ENCODE measurements at places on chromosomes 1 and 21.
A peak's percentile ranks its signal among the peaks of the same experiment; 100 is the strongest.

GRCh38 chr1:186218654-186219352 lies 156.2 kb downstream of the TPR start:
- no peak for DNase-seq

- peak; percentile 65 for DNase-seq
These were observed 228.9 kb upstream of the TMEM51 start for GRCh38 chr1:14924455-14925331.

GRCh38 chr1:8169364-8170058 lies 143.4 kb upstream of the ERRFI1 start:
- DNase-seq, result no peak

GRCh38 chr1:27099587-27100334 lies 55.2 kb downstream of the SLC9A1 start:
- peak; percentile 41 for DNase-seq

DNA sequence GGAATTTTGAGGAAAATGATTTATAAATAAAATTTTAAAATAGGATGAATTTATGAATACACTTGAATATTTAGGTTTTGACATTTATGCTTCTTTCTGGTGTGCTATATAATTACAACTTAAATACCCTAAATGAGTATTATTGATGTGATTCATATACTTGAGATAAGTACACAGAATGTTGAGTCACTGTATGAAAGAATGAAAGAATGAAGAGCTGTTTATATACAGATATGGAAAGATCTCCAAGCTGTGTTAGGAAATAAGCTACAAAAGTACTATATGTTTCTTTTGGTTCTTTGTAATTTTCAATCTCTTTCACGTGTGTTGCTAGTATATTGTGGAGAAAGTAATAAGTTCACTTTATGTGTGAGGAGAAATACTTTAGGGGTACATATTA lies 147.2 kb downstream of the RASAL2 start:
- DNase-seq, result no peak

GRCh38 chr1:183137782-183138181 lies 48.3 kb upstream of the LAMC2 start:
- DNase-seq, result no peak

GRCh38 chr1:162893612-162893908 lies 32.6 kb upstream of the CCDC190 start:
- no peak for DNase-seq

- no peak for DNase-seq
These were observed 74.6 kb downstream of the USP25 start for GRCh38 chr21:15804247-15805005.

- DNase-seq, result no peak
These were observed 363.5 kb upstream of the ADGRL2 start for GRCh38 chr1:81437213-81437612.

GRCh38 chr1:210144736-210145135 lies 87.9 kb upstream of the SERTAD4 start:
- DNase-seq, result no peak

DNA sequence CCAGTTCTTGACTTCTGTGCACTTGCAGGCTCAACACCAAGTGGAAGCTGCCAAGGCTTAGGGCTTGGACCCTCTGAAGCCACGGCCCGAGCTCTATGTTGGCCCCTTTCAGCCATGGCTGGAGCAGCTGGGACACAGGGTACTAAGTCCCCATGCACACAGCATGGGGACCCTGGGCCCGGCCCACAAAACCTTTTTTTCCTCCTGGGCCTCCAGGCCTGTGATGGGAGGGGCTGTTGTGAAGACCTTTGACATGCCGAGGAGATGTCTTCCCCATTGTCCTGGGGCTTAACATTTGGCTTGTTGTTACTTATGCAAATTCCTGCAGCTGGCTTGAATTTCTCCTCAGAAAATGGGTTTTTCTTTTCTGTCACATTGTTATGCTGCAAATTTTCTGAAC lies 59.8 kb downstream of the DISC1 start:
- DNase-seq, result no peak

- DNase-seq, result no peak
These were observed 5.8 kb upstream of the LAMC2 start for GRCh38 chr1:183180218-183180617.

DNA sequence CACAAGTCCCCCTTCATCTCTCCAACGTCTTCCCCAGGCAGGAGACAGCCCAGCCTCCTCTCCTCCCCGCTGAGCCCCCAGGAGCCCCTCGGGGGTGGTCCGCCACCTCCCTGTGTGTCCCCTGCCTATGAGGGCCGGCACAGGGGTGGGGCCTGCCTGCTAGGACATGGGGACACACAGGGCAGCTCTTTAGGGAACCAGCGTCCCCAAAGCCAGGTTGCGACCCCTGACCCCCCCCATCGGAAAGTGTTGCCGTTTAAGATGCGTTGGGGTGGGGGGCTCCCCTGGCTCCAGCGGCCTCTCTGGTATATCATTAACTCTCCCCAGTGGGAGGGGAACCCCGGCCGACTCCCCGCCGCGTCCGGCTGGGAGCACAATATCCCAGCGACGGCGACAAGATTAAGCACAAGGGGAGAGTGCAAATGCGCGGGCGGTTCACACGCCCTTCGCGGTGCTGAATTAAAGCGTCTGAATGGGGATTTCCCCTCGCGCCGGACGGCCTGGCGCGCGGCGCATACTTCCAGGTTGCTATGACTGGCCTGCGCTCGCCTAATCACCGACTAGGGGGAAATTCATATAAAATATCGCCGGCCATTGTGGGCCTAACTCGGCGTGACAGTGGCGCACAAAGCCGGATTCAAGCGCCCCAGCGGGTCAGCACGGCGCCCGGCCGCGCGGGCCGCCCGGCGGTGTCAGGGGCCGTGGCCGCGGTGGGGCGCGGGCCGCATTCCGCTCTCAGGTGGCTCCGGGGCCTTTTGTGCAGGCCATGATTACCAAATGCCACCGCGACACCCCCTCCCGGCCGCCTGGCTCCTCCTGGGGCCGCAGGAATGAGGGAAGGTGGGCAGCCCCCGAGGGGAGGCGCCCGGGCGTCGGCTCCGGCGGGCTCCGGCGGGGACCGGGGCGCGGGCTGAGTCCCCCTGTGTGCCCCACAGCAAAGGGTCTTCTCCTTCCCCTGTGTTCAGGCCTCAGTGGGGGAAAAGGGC lies 30.9 kb downstream of the WNT3A start:
- peak; percentile 86 for DNase-seq

DNA sequence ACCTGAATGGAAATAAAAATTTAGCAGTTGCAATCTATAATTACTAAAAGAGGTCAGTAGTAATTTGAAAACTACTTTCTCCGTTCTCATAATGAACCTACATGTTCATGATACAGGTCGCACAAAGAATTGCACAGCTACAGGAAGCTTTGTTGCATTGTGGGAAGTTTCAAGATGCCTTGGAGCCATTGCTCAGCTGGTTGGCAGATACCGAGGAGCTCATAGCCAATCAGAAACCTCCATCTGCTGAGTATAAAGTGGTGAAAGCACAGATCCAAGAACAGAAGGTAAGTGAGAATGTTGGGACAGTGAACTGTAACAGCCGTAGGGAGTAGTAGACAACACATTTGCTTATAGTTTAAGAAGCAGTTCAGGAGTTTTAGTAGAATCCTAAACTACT lies 68.8 kb upstream of the BMP8A start:
- no peak for DNase-seq

DNA sequence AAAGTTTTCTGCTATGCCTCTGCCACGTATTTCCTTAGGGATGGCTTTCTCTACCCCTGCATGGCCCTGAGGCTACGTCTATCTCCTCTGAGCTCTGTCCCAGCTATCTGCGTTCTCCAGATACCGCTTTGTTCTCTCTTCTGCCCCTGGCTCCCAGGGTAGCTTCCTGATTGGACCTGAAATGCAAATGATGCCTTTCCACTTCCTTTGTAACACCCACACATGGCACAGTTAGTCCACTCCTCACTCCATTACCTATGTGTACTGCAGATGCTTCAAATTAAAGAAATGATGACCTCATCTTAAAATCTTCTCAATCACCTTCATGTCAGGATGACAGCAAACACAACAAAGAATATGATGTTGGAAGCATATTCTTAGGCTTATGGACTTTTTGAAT lies 138.6 kb upstream of the POGK start:
- DNase-seq, result no peak

DNA sequence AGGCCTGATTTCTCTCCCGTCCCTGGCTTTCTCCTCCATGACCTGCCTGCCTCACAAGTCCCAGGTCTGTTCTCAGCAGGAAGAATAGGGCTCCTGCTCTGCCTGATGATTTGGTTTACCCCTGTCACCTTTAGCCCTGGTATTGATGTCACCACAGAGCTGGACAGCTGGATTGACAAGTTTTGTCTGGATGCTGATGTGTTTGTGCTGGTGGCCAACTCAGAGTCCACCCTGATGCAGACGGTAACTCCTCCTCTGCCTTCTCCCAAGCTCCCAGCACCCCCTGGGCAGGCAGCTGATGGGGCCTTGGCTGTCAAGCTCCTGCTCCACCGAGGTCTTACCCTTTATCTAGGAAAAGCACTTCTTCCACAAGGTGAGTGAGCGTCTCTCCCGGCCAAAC lies 18.4 kb downstream of the MFN2 start:
- DNase-seq, result no peak

DNA sequence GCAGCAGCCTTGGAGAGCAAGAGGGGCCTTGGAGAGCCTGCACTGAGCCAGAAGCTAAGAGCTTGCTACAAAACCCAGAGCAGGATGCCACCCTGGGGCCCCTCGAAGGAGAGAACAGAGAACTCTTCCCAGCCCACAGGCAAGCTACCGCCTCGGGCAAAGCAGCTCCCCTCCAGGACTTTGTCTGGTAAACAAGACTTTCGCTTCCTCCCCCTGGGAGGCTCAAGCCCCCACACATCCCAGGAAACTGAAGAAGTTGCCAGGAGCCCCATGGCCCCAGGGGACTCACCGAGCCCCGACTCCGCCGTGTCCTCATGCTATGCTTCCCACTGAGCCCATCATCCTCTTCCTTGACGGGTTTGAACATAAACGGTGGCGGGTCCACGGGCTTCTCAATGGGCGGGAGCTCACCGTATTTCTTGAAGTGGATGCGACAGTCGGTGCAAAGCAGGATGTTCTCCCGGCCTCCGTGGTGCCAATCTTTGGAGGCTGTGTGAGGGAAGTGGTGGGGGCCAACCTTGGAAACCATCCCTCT lies 45.9 kb downstream of the SLC45A1 start:
- no peak for DNase-seq

- DNase-seq, result no peak
These were observed 197.9 kb upstream of the COA6 start for GRCh38 chr1:234175363-234175762.

DNA sequence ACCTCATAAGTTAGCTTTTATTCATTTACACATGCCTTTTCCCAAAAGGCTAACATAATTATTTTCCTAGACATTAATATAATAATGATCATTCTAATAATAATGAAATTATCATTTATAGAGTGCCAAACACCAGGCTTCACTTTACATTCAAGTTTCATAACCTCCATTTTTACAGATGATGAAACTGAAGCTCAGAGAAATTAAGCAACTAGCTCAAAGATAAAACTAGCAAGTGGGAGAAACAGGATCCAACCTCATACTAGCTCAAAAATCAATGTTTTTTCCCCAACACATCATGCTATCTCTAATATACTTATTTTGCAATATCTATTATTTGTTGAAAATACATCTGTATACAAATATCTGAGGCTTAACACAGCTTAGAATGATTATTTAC lies 14.0 kb downstream of the LPGAT1 start:
- DNase-seq, result no peak

DNA sequence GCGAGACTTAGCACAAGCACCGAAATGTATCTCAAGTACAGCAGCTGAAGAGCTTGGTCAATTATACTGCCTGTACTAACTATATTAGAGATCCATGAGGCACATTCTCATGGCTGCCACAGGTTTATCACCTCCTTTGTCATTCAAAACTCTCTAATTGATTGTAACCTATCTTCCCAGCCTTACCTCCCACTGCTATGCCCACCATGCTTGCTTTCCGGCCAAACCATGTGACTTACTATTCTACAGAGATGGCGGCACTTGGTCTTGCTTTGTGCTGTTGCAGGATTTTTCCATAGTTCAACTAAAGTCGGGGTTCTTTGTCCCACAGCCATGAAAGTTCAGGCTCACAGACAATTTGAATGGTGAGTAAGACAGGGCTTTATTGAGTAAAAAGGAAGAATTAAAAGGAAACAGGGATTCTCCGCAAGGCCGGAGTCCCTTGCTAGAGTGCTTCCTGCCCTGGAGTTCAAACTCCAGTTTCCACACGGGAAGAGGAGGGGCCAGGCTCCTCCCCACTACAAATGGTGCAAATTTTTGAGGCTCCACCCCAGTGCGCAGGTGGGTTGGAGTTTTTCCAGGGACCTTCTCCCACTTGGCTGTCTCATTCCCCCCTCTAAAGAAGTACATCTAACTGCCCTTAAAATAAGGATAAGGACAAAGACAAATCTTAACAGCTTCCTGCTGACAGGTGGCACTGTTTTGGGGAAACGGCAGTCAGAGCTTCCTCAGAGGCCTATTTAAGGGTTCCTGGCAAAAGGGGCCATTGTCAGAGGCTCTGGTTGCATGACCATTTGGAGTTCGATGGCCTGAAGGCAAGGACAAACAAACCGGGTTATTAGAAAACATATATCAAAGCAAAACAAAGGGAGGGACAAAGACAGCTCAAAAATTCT lies 28.7 kb downstream of the FMO2 start:
- no peak for DNase-seq

DNA sequence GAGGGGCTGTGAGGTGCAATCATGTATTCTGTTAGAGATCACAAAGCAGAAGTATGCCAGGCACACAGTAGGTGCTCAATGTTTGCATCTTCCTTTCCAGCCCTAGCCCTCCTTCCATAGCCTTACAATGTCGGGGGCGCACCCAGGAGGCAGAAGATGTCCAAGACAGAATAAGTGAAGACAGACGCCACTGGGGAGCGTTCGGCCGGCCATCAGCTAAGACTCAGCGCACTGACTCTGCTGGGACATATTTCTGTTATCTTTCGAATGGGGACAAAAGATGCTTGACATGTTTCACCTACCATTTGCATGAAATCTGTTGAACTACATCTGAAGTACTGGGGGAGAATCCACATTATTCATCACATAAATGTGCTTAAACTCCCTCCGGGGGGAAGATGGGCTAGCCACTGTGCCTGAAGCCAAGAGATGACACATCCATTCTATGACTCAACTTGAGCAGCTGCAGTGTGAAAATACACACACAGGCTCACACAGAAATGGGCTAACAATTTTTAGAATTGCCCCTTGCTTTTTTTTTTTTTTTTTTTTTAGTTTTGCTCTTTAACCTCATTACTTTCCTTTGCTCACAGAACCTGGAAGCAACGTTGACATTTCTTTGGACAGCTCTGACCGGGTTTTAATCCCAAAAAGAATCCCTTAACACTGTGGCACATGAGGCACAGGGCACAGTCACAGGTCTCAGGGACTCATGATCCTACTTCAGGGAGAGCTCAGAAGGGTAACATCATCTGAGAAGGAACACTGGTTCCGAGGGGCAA lies 7.9 kb downstream of the TIAM1 start:
- no peak for DNase-seq

DNA sequence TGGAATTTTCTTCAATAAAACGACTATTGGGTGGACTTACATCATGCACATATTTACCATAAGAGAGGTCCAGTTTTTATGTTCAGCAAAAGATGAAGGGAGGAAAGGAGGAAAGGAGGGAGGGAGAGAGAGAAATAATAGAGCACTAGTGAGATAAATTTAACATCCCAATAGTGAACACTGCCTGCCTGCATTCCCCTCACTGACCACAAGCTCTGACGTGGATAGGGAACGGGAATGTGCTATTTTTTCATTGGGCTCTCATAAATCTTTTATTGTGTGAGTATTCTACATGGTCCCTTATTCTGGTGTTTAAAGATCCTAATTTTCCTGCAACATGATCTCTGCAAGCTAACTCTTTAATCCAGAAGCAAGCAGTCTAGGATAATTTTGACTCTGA lies 82.1 kb downstream of the TTC3 start:
- no peak for DNase-seq
